ENCODE measurements at places on chromosomes 12 and 14.

DNA sequence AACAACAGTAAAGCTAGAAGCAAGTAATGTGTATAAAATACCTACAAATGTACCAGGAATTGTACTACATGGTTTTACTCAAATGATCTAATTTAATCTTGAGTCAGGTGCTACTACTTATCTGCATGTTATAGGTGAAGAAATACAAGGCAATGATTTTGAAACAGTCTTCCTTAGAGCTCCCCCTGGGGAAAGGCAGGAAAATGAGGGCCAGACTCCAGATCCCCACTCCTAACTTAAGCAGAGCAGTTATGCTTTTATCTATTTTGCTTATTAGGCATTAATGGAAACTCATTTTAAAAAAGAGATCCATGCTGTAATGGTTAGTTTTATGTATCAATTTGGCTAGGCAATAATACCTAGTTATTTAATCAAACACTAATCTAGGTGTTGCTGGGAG, 109.3 kb upstream of the CPSF6 start:
- no peak for DNase-seq

DNA sequence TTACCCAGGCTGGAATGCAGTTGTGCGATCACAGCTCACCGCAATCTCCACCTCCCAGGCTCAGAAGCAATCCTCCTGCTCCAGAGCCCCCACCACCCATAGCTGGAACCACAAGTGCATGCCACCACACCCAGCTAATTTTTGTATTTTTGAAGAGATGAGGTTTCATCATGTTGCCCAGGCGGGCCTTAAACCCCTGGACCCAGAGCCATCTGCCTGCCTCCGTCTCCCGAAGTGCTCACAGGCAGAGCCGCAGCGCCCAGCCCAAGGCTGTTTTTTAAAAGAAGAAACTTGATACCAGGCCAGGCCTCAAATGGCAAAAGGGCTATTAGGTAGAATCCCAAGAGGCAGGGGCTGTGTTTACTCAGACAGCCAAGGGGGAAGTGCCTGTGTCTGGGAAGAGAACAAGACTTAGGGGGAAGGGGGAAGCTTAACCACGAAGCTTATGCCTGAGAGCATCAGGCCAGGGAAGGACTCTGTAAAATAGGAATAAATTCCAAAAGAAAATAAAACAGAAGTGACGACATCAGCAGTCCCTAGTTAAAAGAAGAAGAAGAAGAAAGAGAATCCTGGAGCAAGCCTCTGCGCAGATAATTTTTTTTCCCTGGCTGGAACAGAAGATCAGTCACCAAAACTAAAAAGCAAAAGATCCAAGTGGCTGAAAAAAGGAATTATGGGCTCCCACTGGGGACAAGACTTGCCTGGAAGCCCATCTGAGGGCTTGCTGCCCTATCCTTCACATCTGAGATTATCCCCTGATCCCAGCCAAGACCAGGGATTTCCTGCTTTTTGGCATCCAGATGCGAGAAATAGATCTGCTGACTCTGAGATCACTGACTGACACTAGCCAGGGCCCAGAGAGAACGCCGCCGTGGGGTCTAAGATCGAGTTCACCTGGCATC, 170.5 kb downstream of the NDUFA12 start:
- DNase-seq = peak; percentile 55

DNA sequence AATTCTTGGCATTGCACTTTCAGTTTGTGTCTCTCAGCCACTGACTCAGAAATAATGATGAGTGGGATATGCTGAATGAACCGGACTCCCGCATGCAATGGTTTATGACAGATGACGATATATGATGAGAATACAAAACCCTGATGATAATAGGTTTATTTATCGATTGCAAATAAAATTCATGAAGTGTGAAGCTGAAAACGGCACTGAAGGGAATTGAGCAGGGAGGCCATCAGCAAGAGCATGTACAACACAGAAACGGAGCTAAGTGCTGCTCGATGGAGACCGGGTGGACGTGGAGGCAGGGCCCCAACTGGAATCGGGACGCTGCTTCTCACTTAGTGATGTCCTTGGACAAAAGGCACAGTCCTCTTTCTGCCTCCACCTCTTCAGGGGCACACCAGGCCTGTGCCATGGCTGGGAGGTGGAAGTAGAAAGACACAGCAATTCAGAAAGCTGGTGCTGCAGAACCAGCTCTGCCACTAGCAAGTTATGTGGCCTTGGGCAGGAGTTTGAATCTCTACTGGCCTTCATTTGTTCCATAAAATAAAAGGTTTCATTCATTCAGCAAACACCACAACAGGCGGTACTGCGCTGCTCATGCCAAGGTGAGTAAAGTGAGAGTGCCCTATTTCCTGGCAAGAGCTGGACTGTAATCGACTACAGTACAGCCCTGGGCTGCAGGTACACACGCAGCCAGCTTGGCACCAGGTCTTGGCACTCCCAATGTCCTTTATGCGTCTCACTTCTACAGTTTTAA, 117.0 kb downstream of the EGLN3 start:
- no peak for DNase-seq

DNA sequence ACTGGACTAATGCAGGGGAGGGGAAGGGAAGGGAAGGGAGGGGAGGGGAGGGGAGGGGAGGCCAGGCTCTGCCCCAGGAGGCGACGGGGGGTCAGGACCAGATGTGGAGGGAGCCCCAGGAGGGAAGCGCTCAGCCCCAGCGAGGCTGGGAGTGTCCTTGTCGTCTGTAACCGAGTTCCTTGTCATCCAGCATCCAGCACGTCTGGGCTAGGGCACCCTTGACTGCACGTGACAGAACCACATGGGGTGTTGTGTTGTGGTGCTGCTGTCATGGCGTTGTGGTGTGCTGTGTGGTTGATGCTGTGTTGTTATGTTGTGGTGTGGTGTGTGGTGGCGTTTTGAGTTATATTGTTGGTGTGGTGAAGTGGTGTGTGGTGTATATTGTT, 28.4 kb upstream of the SFSWAP start:
- no peak for DNase-seq

GRCh38 chr12:105671720-105672119, 341.2 kb downstream of the C12orf75 start:
- DNase-seq = no peak

- DNase-seq = no peak
Observed at GRCh38 chr12:51368640-51369517, 22.3 kb downstream of the GALNT6 start.

- no peak for DNase-seq
Observed at GRCh38 chr12:124650912-124651311, 83.5 kb upstream of the NCOR2 start.

DNA sequence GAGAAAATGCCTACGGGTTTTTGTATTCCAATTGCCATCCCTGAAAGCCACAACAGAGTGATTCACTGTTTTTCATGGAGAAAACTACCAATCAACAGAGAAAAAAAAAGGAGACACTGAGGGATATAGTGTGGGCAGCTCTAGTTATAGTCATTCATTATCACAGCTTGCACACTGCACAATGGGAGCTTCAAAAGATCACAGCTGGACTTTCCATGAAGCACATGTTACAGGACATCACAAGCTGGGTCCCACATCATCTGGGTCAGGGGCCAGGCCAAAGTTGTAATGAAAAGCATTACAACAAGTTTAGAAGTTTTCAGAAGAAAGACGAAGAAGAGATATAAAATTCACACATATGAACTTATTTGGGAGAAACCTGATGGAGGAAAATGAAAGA, 41.5 kb downstream of the RERG start:
- no peak for DNase-seq

- no peak for DNase-seq
Observed at GRCh38 chr12:118430516-118430915, 54.2 kb downstream of the SUDS3 start.

DNA sequence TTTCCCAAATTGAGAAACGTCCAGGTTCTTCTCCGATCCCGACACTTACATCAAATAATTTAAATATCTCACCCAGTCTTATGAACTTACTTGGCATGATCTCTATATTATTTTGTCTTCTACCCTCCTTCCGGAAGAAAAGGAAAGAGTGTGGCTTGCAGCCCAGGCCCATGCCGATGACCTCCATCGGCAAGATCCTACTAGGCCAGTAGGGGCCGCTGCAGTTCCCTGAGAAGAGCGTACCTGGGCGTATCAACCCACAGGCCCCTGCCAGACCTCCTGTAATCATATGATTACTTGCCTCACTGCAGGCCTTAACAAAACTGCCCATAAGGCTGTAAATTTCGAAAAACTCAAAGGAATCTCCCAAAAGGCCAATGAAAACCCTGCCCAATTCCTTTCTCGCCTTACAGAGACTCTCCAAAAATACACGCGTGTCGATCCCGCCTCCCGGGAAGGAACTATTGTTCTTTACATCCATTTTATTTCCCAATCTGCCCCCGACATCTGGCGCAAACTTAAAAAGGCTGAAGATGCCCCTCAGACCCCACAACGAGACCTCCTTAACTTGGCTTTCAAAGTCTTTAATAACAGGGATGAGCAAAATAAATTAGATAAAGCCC, 69.6 kb downstream of the MOK start:
- DNase-seq = peak; percentile 73

- DNase-seq = no peak
Observed at GRCh38 chr12:73599268-73599667, 938.4 kb upstream of the ATXN7L3B start.

- no peak for DNase-seq
Observed at GRCh38 chr12:2363836-2364609, 311.2 kb downstream of the CACNA1C start.

DNA sequence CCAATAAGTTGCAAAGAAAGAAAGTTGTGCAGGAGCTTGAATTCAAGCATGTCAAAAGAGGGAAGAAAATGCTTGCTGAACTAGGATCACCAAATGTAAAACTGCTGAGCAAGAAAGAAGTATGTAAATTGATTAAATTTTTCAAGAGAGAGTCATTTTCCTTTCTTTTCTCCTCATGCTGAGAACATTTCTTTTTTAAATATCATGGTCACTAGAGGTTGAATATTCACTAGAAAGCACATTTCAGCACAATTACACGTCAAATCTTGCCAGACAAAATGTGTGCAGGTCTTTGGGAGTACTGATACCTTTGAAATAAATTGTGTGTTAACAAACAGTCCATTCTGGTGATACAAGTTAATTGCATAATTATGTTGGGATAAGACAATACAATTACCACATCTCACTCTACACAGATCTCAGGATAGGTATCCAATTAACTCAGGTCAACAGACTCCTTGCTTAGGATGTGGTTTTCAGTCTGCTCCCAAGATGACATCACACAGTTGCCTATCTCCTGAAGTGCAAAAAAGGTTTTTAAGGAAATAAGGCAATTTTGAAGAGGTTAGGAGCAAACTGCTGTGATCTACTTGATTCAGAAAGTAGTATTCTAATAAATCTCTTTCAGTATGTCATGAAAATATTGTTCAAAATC, 862.2 kb downstream of the RPS29 start:
- DNase-seq = no peak

DNA sequence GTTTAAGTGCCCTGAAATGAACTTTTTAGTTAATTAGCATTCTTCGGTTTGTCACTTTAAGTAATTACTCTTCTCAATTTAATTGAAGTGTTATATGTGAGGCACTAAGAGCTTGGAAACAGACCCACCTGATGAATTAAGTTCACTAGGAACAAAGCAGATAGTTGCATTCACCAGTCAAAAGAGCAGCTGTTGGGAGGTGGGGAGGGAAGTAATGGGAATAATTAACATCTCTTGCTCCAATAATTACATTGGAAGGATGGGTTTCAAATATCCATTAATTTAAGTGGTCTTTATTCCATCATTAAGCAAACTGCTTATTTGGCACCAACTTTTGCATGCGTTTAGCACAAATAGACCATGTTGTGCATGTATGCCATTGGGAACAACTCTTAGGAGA, 667.2 kb downstream of the GALC start:
- no peak for DNase-seq

DNA sequence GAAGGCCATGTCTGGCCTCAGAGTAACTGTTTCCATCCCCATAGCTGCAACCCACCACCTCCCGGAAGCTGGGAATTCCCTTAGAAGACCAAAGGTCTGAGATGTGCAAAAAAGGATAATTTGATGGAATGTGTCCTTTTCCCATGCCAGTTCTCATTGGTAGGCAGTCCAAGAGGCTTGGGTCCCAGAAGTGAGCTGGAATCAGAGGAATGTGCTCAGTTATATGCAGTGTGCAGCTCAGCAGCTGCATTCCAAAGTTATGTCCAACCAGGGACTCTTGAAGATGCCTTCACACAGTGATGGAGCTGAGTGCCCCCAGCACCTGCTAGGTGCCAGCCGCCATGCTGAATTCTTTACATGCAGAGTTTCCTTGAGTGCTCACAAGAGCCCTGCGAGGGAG, 583.9 kb upstream of the TBX3 start:
- no peak for DNase-seq

DNA sequence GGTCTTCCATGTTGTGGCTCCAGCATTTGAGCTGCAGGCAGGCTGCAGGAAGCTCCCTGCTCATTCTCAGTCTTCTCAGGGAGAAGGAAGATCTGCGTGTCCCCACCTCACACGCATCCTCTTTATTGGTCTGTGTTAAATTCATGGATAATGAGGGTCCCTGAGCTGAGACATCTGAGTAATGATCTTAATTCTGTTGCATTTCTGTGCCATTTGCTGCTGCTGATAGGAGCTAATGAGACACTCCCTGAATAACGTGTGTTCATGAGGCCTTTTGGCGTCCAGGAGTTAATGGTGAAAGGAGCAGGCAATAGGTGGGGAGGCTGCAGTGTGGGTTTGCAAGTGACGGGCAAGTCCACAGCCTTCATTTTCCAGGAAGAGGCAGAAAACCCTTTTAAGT, 46.6 kb upstream of the OAS1 start:
- DNase-seq = no peak

DNA sequence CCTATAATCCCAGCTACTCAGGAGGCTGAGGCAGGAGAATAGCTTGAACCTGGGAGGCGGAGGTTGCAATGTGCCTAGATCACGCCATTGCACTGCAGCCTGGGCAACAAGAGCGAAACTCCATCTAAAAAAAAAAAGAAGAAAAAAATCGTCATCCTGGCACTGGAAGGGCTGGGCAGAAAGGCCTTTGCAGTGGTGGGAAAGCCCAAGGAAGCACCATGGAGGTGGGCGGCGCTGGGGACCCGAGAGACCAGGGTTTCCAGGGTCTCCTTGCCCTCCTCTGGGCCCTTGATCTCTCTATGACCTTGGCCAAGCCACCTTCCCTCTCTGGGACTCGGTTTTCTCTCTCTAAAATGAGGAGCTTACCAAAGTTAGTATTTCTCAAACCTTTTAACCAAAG, 65.4 kb downstream of the LGMN start:
- DNase-seq = no peak

GRCh38 chr12:96034621-96035282, 635 bp downstream of the LTA4H start:
- DNase-seq = peak; percentile 24

GRCh38 chr12:121574025-121574424, 6.8 kb downstream of the KDM2B start:
- no peak for DNase-seq

GRCh38 chr12:43692064-43692463, 66.5 kb downstream of the PUS7L start:
- no peak for DNase-seq

DNA sequence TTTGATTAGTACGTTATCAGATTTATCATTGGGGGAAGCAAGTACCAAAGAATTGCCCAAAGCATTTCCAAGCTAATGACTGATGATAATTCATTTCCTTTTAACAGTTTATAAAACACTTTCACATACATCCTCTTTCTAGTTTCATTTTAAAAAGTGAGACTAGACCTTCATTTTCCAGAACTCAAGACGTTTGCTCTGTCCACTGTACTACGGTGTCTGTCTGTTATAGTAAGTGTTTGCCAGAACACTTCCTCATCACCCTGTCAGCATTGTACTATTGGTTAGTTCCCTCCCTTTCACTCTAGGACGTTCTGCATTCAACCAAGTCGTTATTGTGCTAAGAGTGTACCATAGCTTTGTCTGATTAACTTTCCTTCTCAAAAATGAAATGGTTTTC, 81.7 kb upstream of the TMEM263 start:
- no peak for DNase-seq

GRCh38 chr12:124750149-124750656, 113.5 kb downstream of the SCARB1 start:
- DNase-seq = no peak

- DNase-seq = peak; percentile 84
Observed at GRCh38 chr14:77318006-77318553, 2.6 kb downstream of the POMT2 start.

Data from globus pallidus (tissue), 1 donor.